ENCODE measurements at places on chromosomes 1 and 21.

DNA sequence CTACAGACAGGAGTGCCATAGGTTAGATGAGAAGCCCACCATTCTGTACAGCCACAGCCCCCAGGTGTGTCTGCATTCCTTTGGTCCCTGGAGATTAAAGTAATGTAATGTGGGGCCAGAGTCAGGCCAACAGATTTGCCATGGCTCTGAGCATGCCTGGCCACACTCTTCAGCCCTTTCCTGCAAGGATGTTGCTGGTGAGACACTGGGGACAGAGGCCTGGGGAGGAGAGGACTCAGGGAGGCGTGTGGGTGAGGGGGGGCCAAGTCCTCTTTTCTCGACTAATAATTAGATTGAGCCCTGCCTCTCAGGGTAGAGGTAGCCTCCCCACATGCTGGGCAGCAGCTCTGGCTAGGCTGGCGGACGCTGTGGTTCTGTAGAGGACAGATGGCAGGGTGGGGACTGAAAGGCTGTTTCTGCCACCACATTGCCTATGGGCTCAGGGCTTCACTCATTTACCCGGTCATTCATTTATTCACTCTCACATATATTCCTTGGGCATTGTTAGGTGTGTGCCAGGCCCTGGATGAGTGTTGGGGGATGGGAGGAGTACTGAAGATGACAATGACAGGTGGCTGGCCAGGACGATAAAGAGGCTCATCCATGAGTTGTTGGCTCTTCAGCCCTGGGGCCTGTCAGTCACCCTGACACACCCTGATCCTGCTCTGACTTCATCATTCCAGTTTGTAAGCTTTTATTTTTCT is 7.1 kb upstream of the PRCC start:
- no peak for DNase-seq

GRCh38 chr1:190320952-190321351 is 156.7 kb downstream of the BRINP3 start:
- no peak for DNase-seq

DNA sequence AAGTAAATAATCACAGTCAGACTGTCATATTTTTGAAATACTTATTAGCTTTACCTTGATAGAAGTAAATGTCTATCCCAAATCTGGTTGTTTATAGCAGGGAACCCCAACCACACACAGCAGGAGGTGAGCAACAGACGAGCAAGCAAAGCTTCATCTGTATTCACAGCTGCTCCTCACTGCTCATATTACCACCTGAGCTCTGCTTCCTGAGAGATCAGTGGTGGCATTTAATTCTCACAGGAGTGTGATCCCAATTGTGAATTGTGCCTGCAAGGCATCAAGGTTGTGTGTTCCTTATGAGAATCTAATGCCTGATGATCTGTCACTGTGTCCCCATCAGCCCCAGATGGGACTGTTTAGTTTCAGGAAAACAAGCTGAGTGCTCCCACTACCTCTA is 104.3 kb downstream of the GPATCH2 start:
- no peak for DNase-seq

GRCh38 chr21:36929622-36930021 is 36.8 kb downstream of the HLCS start:
- no peak for DNase-seq

GRCh38 chr1:22780696-22781095 is 70.1 kb downstream of the EPHB2 start:
- no peak for DNase-seq

GRCh38 chr1:115330480-115331013 is 7.5 kb downstream of the NGF start:
- no peak for DNase-seq

DNA sequence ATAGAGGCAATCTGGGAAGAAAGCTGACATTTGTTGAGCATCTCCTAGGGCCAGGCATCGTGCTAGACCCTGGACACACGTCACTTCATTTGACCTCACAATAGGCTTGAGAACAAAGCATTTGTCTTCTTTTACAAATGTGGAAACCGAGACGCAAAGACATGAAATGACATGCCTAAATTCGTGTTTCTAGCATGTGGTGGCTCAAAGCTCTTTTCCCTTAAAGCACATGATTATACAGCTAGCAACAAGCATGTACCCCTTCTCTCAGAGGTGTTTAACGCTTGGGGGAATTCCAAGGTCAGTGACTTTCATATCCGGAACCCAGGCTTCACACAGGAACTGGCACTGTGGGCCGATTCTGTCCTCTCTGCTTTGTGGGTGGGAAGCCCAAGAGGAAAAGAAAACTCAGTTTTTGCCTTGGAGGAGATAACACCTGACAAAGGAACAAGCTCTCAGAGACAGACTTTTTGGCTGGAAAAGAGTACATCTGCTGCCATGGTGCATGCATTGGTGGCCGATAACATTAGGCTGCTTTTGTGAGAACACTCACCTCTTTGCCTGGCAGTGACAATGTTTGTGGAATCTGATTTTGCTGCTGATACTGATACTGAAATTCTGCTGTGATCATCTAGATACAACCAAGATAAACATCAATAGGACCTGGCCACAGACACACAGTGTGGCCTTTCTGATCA is 15.4 kb upstream of the CD2 start:
- no peak for DNase-seq

- no peak for DNase-seq
These were observed 54.6 kb upstream of the ECE1 start for GRCh38 chr1:21344750-21345443.

- DNase-seq = no peak
These were observed 3.1 kb downstream of the CHD1L start for GRCh38 chr1:147245586-147246021.

GRCh38 chr1:182095946-182096345 is 34.4 kb upstream of the ZNF648 start:
- DNase-seq = no peak

- no peak for DNase-seq
These were observed 6.6 kb downstream of the ANGPTL1 start for GRCh38 chr1:178864326-178864725.

DNA sequence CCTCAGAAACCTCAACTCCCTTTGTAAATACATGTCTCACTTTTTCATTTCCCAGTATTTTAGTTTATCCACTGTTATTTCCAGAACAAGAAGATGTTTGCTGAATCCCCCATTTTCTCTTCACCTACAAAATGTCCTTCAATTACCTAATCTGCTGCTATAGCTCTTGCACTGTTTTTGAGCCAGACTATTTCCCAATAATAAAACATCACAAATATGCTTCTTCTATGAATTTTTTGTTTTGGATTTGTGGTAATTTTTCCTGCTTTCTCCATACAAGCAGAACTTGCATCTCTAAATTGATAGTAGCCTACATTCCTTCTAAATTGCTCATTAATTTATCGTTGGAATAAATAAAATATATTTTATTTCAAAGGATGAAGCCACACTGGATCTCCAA is 199.6 kb upstream of the C1orf87 start:
- DNase-seq = no peak

DNA sequence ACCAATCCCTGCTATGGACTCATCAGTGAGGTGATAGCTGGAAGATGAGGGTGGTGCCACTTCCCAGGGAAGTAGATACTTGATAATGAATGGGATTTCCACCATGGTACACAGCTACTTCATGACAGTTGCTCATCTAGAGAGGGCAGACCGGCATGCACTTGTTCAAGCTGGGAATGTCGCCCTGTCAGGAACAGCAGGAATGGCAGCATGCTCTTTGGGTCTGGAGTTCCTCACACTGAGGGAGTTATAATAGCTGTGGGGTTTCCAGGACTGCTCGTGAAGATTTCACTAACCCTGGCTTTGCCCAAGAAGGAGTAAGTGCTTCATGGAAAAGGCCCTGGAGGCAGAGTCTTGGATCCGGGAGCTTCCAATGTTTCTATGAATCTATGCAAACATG is 129.2 kb downstream of the PSMG1 start:
- DNase-seq = no peak

DNA sequence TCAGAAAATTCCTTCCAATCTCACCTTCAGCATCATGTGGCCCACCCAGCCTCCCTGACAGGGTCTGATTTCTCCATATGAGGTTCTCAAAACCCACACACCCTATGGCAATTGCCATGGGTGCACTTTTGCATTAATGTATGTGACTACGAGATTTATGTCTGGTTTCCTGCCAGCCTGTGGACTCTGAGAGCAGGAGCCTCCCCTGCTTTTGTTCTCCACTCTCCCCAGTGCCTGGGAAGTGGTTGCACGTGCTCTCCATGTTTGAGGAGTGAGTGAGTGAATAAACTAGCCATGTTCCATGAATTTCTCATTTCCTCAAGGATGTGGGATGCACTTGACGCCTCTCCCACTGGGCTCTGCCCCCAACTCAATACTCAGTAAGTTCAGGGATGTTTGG is 91.2 kb downstream of the ACTL8 start:
- no peak for DNase-seq

DNA sequence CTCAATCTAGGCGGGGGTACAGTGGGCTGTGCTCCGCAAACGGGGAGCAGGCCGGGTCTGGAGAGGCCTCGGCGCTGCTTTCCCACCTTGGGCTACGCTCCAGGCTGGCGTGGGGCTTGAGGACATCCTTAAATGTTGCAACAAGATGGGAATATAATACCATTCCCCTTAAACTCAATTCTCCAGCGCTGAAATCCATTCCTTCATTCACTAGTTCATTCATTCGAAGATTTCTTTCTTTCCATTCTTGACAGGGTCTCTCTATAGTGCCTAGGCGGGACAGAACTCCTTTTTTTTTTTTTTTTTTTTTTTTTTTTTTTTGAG is 261 bp upstream of the DPM3 start:
- DNase-seq = no peak

- DNase-seq = no peak
These were observed 39.0 kb downstream of the FOXO6 start for GRCh38 chr1:41400225-41400624.

- no peak for DNase-seq
These were observed 10.6 kb upstream of the PTTG1IP start for GRCh38 chr21:44884097-44884496.

GRCh38 chr1:88321706-88322105 is 362.4 kb upstream of the PKN2 start:
- no peak for DNase-seq

DNA sequence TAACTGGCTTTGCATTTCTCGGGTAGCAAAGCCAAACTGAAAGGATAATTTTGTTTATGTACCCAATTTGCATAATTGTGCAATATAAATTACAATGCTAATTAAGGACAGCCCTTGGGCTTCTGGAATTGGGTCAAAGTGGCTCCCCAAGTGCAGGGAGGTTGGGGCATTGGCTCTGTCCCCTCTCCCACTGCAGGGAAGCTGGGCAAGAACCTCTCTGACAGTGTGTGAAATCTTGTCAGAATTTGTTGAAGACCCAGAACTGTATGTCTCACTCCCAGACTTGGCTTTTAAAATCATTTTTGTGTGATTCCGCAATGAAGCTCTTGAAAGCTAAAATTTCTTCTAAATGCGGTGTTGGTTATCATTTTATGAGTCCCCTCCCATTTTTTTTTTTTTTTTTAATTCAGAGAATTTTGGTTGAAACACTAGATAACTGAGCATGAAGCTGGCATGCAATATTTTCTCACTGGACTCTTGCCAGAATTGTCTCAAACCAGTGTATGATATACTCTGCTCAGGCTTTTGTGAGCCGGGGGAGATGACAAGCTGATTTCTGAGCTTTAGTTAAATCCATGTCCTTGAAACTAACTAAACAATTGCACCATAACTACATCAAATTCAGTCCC is 878.9 kb upstream of the CXADR start:
- no peak for DNase-seq

- DNase-seq = no peak
These were observed 4.7 kb downstream of the SNAPIN start for GRCh38 chr1:153663211-153663610.

GRCh38 chr1:160451859-160452232 is 51.5 kb downstream of the VANGL2 start:
- no peak for DNase-seq

GRCh38 chr1:151680391-151680790 is 36.2 kb downstream of the CELF3 start:
- no peak for DNase-seq

- DNase-seq = peak; percentile 72
These were observed 1.1 kb upstream of the TTC39A start for GRCh38 chr1:51331206-51332100.

- no peak for DNase-seq
These were observed 23.1 kb downstream of the CASZ1 start for GRCh38 chr1:10773376-10773775.

DNA sequence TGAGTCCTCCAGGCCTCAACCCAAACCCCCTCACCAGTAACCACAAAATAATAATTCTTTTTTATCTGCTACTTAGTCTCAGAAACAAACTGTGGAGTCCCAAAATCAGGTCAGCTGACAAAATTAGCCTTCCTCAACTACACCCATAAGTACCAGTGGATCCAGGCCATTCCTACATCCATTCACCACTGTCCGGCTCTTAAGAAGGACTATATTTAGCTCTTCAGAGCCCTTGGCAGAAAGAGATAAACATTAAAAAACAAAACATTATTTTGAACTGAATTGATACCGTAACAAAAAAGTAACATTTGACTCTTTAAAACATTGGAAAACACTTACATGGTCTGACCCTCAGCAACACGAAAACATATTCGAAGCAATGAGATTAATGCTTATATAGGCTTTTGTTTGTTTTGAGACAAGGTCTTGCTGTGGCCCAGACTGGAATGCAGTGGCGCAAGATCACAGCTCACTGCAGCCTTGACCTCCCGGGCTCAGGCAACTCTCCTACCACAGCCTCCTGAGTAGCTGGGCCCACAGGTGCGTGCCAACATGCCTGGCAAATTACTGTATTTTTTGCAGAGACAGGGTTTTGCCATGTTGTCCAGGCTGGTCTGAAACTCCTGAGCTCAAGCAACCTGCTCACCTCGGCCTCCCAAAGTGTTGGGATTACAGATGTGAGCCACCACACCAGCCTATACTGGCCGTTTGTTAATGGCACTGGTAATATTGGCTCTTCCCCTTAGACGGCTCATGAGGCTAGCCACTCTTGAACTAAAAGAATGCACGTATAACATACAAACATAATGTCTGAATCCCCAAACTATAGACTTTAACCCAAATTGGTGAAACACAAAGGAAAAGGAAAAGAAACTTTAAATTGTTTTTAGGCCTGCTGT is 330.7 kb downstream of the SMYD3 start:
- DNase-seq = no peak

DNA sequence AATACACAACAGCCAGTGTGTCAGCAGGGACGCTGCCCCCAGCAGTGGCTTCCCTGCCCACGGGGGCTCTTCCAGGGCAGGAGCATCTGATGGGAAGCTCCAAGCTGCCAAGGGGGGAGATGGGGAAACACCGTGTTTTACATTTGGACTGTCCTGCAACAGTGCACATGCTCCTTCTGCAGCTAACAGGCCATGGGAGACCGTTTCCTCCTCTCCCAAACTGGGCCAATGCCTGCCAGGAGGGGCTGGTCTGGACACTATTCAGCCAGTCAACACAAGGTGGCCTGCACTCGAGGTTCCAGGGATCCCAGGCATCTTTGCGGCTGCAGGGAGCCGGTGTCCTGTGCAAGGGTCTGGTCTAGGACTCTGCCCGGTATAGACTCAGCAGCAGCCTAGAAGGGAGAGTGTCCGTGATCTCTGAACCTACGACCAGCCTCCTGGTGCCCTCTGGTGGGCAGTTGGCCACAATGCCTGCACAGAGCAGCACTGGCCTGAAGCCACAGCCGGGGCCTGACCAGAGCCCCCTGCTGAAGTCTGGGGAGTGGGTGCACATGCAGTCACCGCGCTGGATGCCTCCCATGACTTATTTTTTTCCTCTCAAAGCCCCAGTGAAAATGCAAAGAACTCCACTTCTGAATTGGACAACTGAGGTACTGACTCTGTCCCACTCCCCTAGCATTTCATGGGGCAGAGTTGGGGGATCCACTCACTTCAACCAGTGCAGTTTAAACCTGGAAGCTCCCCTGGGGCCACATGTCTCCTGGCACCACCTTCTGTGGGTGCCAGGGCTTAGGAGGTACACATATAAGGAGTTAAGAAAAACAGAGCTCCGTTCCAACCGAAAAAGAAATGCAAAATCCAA is 33.3 kb downstream of the RCC2 start:
- DNase-seq = no peak

GRCh38 chr1:220521778-220522177 is 6.2 kb upstream of the MARK1 start:
- DNase-seq = peak; percentile 71

Data from NCI-H774 (cell line).